ENCODE measurements at places on chromosomes 11 and 22.
A peak's percentile ranks its signal among the peaks of the same experiment; 100 is the strongest.

DNA sequence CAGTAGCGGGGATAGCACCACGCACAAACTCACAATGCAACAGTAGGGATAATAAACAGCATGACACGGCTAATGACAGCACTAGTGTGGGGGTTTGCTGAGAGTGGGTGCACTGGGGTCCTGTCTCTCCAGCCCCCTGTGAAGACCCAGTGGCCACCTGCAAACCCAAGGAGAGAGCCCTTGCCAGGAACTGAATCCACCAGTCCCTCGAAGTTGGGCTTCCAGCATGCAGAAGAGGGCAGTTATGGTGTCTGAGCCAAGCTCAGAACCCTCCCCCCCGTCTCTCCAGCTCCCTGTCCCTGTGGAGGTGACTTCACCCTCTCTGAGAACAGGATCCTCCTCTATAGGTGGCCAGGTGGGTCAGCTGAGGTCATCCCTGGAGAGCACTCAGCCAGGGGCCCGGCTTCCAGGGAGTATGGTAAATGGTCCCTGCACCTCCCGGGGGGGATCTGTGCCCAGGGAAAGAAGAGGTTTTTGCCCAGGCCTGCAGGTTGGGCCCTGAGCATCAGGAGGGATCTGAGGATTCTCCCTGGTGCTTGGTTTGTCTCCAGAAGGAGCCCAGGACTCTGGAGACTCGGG lies 86.3 kb upstream of the PRR5 start:
- DNase-seq = no peak

DNA sequence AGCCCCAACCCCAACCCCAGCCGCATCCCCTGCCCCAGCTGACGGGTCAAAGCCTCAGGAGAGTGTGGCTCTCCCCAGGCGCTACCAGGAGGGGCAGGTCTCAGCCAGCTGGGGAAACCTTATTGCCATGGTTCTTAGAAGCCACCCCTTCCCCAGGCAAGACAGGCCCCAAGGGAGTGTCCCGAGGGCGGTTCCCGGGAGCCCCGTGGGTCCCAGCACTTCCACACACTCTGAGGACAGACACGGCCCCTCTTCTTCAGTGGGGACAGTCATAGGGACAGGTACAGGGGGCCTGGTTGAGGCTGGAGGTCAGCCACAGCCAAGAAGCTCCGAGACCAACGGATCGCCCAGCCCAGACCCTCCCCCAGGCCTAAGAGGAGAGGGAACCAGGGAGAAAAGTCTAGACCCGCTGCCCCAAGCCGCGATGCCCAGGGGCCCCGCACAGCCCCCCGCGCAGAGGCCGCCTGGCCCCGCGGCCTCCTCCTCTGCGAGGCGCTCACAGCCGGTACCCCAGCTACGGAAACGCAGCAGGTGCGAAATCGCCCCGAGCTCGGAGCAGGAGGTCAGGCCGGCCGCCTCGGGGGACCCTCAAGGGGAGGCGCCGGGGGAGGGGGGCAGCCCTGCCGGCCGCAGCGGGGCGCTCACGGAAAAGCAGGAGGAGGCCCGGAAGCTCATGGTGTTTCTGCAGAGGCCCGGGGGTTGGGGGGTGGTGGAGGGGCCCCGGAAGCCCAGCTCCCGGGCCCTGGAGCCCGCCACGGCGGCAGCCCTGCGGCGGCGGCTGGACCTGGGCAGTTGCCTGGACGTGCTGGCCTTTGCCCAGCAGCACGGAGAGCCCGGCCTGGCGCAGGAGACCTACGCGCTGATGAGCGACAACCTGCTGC lies 2.6 kb downstream of the KLHDC7B start:
- DNase-seq = peak; percentile 58

GRCh38 chr11:69718147-69718546 lies 14.3 kb upstream of the FGF19 start:
- no peak for DNase-seq

- no peak for DNase-seq
Measured at GRCh38 chr11:94519478-94520084, 7.3 kb downstream of the C11orf97 start.

DNA sequence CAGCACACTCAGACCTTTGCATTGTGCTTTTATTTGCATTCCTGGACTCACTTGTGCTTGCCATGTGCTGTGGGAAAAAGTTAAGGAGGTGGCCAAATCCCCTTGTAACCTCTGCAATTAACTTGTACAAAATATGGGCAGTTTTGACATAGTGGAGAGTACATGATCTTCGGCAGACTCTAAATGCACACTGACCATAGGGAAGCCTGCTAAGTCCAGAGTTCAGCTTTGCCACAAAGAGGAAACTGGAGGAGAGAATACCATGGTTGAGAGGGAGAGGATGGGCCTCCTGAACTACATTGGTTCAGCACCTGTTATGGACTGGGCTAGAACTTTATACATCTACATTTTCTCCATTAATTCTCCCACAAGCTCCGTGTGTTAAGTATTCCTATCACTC lies 37.6 kb upstream of the CEP295 start:
- DNase-seq = no peak

- no peak for DNase-seq
Measured at GRCh38 chr11:61697764-61698163, 17.6 kb downstream of the DAGLA start.

DNA sequence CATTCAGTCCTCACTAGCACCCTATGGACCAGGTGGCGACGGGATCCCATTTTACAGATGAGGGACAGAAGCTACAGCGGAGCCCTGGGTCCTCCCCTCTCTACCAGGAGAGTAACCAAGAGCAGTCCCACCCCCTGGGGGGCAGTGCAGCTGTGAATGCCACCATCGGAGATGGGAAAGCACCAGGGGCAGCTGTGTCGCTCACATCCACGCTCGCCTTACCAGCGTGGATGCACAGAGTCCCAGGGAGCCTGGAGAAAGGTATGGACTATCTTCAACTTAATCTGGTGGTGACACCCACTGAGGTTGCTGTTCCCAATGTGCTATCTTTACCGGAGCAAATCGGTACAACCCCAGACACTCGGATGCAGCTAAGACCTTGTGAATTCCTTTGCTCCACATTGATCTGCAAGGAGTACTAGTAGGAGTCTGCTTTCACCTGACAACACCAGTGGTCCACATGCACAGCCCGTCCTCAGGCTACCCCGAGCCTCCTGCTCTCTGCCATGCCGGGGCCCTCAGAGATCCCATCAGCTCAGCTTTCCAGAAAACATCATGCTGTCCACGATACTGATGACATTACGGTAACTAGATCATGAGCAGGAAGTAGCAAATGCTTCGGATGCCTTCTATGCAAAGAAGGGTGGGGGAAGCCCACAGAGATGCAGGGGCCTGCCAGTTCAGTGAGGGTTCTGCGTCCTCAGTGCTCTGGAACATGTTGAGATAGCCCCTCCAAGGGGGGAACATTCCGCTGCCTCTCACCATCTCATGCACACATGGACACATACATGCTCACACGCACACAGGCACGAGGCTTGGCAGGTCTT lies 126.0 kb downstream of the CTTN start:
- no peak for DNase-seq

- DNase-seq = no peak
Measured at GRCh38 chr11:14361951-14362350, 3.0 kb upstream of the RRAS2 start.

- no peak for DNase-seq
Measured at GRCh38 chr22:42895087-42895486, 38.0 kb upstream of the ARFGAP3 start.

GRCh38 chr11:62832336-62833234 lies at the start of gene TEX54:
TEX54 (minus strand) TSS chr11:62832841.
- DNase-seq = no peak

- no peak for DNase-seq
Measured at GRCh38 chr22:43270314-43270908, 72.8 kb downstream of the SCUBE1 start.

All from stimulated activated CD4-positive, alpha-beta T cell treated with anti-CD3 and anti-CD28 coated beads, Interleukin-12 subunit alpha, Interleukin-12 subunit beta, amount 100 ng/mL, for 4 hours (primary cell).